Activated CD4-positive, alpha-beta T cell treated with anti-CD3 and anti-CD28 coated beads, Interleukin-2, amount 10 ng/mL, durations not matched to agents 24 days and 14 days (primary cell): ENCODE measurements at places on chromosomes 4 and X. TPM values are rescaled to one million over a fixed set of nuclear protein-coding genes. Genes with fewer than 3 reads are reported as not detected.

SHOX gene
- not detected in 2 replicates for total RNA-seq

GRCh38 chrX:71809886-71810285 is 46.7 kb downstream of the CXorf49B start:
- DNase-seq: no peak

DNA sequence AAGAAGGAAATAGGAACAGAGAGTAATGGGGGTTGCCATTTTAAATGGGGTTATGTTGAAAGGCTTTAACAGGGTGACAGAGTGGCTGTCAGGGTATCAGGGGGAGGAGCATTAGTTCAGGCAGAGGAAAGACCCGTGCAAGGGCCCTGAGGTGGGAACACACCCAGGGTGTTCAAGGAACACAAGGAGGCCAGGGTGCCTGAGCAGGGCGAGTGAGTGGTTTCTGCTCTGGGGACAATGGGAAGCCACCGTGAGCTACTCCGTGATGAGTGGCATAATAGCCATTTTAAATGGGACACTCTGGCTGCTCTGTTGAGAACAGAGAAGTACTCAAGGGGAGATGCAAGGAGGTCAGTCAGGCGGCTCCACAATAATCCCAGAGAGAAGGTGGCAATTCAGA is 4.5 kb downstream of the EVC2 start:
- no peak for DNase-seq

- DNase-seq: peak; percentile 78
These were observed 9.5 kb downstream of the RBPJ start for GRCh38 chr4:26330186-26330787.

GRCh38 chrX:1330605-1331004 is 6.0 kb upstream of the IL3RA start:
- no peak for DNase-seq

- no peak for DNase-seq
These were observed 111.9 kb downstream of the SORBS2 start for GRCh38 chr4:185700048-185700447.

DNA sequence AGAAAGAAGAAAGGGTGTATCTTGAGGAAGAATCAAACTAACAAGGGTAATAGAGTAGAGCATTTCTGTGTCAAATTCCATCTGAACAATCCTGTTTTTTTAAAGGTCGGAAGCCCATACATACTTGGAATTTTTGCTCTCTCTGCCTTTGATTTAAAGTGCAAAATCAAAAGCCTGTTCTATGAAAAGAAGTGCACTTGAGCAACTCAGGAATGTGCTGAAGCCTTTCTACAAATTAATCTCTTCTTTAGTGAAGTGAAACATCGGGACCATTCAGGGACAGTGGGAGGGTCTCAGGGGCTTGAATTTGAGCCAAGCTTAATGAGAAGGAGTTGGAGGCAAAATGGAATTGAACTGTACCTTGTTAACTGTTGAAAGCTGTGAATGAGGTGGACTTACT is 1008.5 kb upstream of the LCORL start:
- no peak for DNase-seq
